Activated naive CD4-positive, alpha-beta T cell treated with anti-CD3 and anti-CD28 coated beads for 36 hours (primary cell): ENCODE measurements at places on chromosomes 7 and 10.

DNA sequence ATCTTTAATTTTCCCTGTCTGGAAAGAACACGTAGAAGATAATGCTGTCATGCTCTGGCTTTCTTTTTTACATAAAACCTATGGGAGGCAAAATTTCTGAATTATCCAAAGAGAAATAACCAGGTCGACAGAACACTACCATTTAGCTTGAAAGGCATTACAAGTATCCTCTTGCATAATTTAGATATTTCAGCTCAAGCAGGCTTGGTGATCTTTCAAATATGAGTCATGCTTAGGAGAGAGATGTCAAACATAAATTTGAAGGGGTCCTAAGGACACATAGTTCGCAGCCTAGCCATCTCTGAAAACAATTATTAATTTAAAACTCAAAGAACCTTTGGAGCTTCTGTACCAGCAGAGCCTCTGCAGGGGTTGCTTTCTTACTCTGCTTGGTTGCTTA, 100.9 kb downstream of the FAS start:
- H3K27ac ChIP-seq, result no peak overlapping the region
- no peaks in the 10 kb centered on the region for H3K36me3 ChIP-seq

GRCh38 chr10:123157210-123157609, 3.0 kb downstream of the BUB3 start:
- peaks cover 68% of the 10 kb centered on the region for H3K36me3 ChIP-seq
- peak overlapping the region; percentile 16 for H3K27ac ChIP-seq
- peak overlapping the region; percentile 4 for H3K4me3 ChIP-seq
- DNase-seq, result no peak
- H3K4me1 ChIP-seq, result peaks cover 80% of the 10 kb centered on the region
- no peaks in the 10 kb centered on the region for H3K27me3 ChIP-seq

DNA sequence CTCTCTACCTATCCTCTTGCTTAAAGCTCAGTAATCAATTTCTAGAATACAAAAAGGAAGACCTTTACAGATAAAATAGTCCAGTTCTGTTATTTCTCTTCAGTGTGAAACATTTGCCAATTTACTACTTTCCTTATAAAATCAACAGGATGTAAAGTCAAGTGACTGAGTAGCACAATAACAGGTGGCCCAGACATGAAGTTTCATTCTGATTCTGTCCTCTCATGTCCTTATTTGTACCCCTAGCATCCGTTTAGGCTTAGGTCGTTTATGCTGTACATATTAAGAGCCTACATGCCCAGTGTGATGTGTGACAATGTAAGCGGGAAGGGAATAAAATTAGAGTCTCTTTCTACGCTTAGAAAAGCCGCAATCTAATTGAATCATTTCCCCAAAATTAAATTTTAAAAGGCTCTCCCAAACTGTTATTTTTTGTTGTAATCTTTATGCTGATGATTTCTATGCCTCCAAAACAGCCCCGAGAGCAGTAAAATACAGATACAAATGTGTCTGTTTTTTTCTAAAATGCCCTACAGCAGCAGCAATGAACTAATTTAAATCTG, 29.1 kb downstream of the EPC1 start:
- H3K4me3 ChIP-seq, result no peak overlapping the region
- peaks cover 79% of the 10 kb centered on the region for H3K4me1 ChIP-seq
- no peaks in the 10 kb centered on the region for H3K27me3 ChIP-seq
- H3K27ac ChIP-seq, result peak overlapping the region; percentile 60
- H3K36me3 ChIP-seq, result peaks cover 17% of the 10 kb centered on the region

DNA sequence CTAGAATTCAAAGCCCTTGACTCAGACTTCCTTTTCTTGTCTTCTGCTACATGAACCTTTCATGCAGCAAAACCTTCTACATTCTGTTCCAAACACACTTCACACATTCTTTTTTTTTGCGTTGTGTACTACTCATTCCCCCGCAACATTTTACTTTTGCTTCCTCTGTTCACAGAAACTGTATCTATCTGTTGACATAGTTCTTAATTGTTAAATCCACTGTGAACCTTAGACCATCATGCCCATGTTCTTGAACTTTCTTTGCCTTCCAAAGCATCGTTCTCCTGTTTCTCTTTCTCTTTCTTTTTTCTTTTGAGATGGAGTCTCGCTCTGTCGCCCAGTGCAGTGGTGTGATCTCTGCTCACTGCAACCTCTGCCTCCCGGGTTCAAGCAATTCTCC, 14.2 kb downstream of the CCSER2 start:
- H3K27ac ChIP-seq, result peak overlapping the region; percentile 77
- DNase-seq, result peak; percentile 31
- no peaks in the 10 kb centered on the region for H3K27me3 ChIP-seq

GRCh38 chr7:44415047-44415446, 75.4 kb downstream of the NUDCD3 start:
- no peaks in the 10 kb centered on the region for H3K27me3 ChIP-seq
- peak overlapping the region; percentile 47 for H3K27ac ChIP-seq
- no peak overlapping the region for H3K4me3 ChIP-seq
- H3K36me3 ChIP-seq, result peaks cover 32% of the 10 kb centered on the region

- H3K36me3 ChIP-seq, result no peaks in the 10 kb centered on the region
- peaks cover 2% of the 10 kb centered on the region for H3K4me1 ChIP-seq
- no peaks in the 10 kb centered on the region for H3K27me3 ChIP-seq
- no peak for DNase-seq
- no peak overlapping the region for H3K4me3 ChIP-seq
These were observed 129.3 kb upstream of the FAM20C start for GRCh38 chr7:63117-63480.

- no peaks in the 10 kb centered on the region for H3K36me3 ChIP-seq
- no peaks in the 10 kb centered on the region for H3K4me1 ChIP-seq
- H3K27ac ChIP-seq, result no peak overlapping the region
- peaks cover 11% of the 10 kb centered on the region for H3K27me3 ChIP-seq
These were observed 499.1 kb downstream of the KCNMA1 start for GRCh38 chr10:77138541-77138940.

- DNase-seq, result no peak
- no peak overlapping the region for H3K27ac ChIP-seq
- no peak overlapping the region for H3K4me3 ChIP-seq
- H3K27me3 ChIP-seq, result peaks cover 42% of the 10 kb centered on the region
- no peaks in the 10 kb centered on the region for H3K4me1 ChIP-seq
- H3K36me3 ChIP-seq, result peaks cover under 1% of the 10 kb centered on the region
These were observed 5.0 kb upstream of the MINDY3 start for GRCh38 chr10:15865304-15865703.

DNA sequence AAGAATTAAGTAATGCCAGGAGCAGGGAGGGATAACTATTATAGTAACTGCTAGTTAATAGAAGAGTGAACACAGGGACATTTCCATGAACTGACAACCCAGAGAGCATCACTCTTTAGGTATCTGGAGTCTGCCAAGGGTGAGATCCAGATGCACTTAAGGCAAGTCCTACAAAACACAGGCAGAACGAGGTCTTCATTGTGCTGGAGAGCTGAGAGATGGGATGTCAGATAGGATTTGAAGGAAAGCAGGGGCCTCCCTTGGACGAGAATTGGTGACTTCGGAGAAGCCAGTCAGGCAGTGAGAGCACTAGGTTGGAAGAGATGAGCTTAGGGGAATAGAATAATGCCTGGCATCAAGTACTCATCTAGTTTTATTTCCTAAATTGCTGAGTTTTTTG, 684.5 kb downstream of the GATA3 start:
- H3K4me1 ChIP-seq, result no peaks in the 10 kb centered on the region
- no peak overlapping the region for H3K27ac ChIP-seq

GRCh38 chr7:152144557-152145245, 119.2 kb downstream of the GALNT11 start:
- peaks cover 41% of the 10 kb centered on the region for H3K36me3 ChIP-seq
- H3K27ac ChIP-seq, result peak overlapping the region; percentile 87
- peak overlapping the region; percentile 31 for H3K4me3 ChIP-seq
- no peaks in the 10 kb centered on the region for H3K27me3 ChIP-seq

- DNase-seq, result no peak
- H3K4me3 ChIP-seq, result no peak overlapping the region
These were observed 432.1 kb upstream of the PCDH15 start for GRCh38 chr10:55233090-55233489.

DNA sequence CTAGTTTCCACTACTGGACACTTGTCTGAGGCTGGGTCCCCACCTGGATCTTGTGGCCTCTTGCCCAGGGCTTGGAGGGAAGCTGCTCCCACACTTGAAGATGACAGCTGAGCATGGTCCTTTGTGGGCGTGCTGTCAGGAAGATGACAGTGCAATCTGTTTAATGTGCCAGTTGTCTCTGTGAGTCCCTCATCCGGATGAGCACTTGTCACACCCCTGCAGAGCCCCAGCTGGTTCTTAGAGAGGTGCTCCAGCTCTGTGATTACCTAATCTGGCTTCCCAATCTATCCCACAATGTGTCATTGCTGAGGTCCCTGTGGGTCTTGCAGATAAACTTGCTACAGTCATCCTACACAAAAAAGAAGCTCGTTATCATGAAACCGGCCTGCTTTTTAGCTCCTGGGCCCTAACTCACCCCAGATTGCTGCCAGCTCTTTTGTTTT, 34.8 kb upstream of the CCSER2 start:
- no peak overlapping the region for H3K27ac ChIP-seq
- H3K27me3 ChIP-seq, result peaks cover 3% of the 10 kb centered on the region
- peak; percentile 63 for DNase-seq
- H3K36me3 ChIP-seq, result no peaks in the 10 kb centered on the region
- peaks cover 21% of the 10 kb centered on the region for H3K4me1 ChIP-seq
- H3K4me3 ChIP-seq, result no peak overlapping the region

DNA sequence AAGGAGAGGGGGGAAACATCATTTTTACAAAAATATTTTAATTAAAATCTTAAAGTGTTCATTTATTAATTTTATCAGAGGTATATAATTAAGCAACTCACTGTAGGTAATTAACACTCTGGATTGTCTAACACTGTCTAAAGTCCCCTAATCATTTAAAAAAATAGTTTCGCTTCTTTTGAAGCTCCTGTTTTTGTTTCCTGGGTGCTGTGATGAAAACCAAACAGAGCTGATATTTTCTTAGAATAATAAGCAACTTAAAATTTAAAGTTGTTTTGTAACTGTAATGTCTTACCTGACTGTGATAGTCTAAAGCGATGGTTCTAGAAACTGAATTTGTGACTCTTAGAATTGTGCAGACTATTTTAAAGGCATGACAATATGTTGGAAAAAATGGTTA, 961.0 kb downstream of the GATA3 start:
- peaks cover 7% of the 10 kb centered on the region for H3K4me1 ChIP-seq
- H3K27me3 ChIP-seq, result peaks cover 6% of the 10 kb centered on the region
- H3K36me3 ChIP-seq, result no peaks in the 10 kb centered on the region
- no peak overlapping the region for H3K4me3 ChIP-seq

DNA sequence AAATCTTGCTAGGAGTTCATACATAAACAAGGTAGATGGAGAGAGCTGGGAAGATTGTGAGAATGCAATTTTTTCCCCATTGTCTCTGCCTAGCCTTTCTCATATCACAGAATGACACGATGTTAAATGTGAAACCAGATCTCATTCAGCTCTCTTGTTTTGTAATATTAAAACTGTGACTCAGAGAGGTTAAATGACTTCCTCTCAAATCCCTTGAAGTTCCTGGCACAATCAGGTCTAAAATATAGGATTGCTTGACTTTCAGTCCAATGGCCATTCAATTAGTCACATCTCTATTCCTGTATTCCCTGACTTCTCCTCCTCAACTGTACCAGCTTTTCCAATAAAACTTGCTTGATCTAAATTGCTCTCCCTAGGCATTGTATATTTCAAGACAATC, 3.1 kb downstream of the ANKRD22 start:
- DNase-seq, result no peak
- H3K27me3 ChIP-seq, result peaks cover 12% of the 10 kb centered on the region
- no peaks in the 10 kb centered on the region for H3K36me3 ChIP-seq
- no peak overlapping the region for H3K4me3 ChIP-seq
- peaks cover 13% of the 10 kb centered on the region for H3K4me1 ChIP-seq

DNA sequence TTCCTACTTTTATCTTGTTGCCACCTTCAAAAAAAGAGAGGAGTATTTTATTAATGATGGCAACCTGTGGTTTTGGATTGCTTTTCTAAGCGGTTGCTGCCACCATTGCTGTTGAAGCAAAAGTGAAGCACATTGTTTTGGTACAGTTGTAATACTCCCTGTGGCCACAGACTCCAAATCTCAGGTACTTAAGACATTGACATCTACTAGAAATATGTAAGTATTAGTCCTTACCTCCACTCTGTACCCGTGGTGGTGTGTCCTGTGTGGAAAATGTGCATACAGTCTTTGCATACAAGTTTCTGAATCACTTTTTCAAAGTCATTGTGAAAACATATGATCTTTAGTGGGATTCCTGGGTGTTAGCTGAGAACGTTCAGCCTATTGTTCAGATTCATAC, 85.7 kb downstream of the ANLN start:
- H3K36me3 ChIP-seq, result no peaks in the 10 kb centered on the region
- peak; percentile 10 for DNase-seq
- H3K4me3 ChIP-seq, result no peak overlapping the region
- H3K4me1 ChIP-seq, result peaks cover 16% of the 10 kb centered on the region
- H3K27ac ChIP-seq, result no peak overlapping the region

GRCh38 chr10:24617771-24618396, 105.8 kb downstream of the ARHGAP21 start:
- no peak overlapping the region for H3K27ac ChIP-seq
- peaks cover 8% of the 10 kb centered on the region for H3K36me3 ChIP-seq
- peak overlapping the region; percentile 3 for H3K4me3 ChIP-seq
- peak; percentile 70 for DNase-seq
- peaks cover 29% of the 10 kb centered on the region for H3K4me1 ChIP-seq
- no peaks in the 10 kb centered on the region for H3K27me3 ChIP-seq

GRCh38 chr7:39313974-39314373, 252.2 kb upstream of the YAE1 start:
- H3K27me3 ChIP-seq, result peaks cover 2% of the 10 kb centered on the region
- DNase-seq, result no peak
- no peaks in the 10 kb centered on the region for H3K36me3 ChIP-seq
- H3K4me3 ChIP-seq, result no peak overlapping the region
- no peak overlapping the region for H3K27ac ChIP-seq

- H3K27ac ChIP-seq, result no peak overlapping the region
- no peak for DNase-seq
- no peaks in the 10 kb centered on the region for H3K27me3 ChIP-seq
- no peak overlapping the region for H3K4me3 ChIP-seq
These were observed 28.9 kb downstream of the UNC5B start for GRCh38 chr10:71241114-71241829.

DNA sequence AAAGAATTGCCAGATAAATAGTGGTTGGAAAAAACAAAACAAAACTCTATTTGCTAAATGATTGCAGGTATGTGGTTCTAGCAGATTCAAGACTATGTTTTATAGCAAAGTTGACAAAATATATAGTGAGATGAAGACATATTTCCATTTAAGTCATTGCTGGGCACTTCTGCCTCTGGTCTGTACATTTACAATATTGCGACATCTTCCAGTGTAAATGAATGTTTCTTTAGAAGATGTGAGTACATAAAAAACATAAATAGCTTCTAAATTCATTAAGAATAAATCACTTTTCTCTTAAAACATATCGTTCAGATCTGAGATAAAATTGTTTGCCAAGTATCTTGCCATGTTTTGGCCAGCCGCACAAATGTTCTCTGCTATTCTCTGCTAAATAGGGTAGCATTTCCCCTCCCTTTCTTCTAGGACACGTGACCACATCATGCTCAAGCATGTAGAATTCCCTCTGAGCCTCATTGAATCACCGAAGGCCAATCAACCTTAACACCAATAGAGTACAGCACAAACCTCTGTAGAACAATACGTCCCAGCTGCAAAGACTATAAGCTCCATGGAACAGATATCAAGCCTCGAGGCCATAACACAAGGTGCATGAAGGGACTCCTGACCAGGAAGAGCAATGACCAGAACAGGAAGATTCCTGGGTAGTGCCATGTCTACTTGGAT, 1173.3 kb downstream of the GATA3 start:
- DNase-seq, result no peak
- H3K4me3 ChIP-seq, result no peak overlapping the region
- peaks cover 10% of the 10 kb centered on the region for H3K4me1 ChIP-seq
- H3K27ac ChIP-seq, result no peak overlapping the region

GRCh38 chr10:16649757-16650156, 128.1 kb upstream of the C1QL3 start:
- H3K4me3 ChIP-seq, result no peak overlapping the region
- H3K4me1 ChIP-seq, result peaks cover 13% of the 10 kb centered on the region
- H3K36me3 ChIP-seq, result peaks cover 3% of the 10 kb centered on the region
- no peaks in the 10 kb centered on the region for H3K27me3 ChIP-seq
